ENCODE measurements at places on chromosomes 5 and 9.

DNA sequence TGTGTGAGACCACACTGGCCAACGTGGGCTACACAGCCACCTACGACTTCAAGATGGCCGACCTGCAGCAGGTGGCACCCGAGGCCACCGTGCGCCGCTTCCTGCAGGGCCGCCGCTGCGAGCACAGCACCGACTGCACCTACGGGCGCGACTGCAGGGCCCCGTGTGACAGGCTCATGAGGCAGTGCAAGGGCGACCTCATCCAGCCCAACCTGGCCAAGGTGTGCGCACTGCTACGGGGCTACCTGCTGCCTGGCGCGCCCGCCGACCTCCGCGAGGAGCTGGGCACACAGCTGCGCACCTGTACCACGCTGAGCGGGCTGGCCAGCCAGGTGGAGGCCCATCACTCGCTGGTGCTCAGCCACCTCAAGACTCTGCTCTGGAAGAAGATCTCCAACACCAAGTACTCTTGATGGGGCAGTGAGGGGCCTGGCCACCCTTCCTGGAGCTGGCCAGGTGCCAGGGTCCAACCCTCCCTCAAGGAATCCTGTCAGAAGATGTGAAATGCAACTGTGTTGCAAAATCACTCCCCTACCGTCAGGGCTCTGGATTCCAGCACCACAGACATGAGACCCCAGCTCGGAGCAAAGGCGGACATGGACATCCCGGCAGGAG is 11.1 kb downstream of the DIPK1B start:
- DNase-seq, result no peak

- no peak for DNase-seq
Observed at GRCh38 chr5:90873033-90873517, 314.5 kb downstream of the ADGRV1 start.

GRCh38 chr5:38467353-38468040 is 88.9 kb downstream of the LIFR start:
- no peak for DNase-seq

- DNase-seq, result no peak
Observed at GRCh38 chr5:175501759-175502158, 23.4 kb downstream of the SFXN1 start.

- no peak for DNase-seq
Observed at GRCh38 chr5:157578079-157578780, 2.7 kb upstream of the ADAM19 start.
